Activated CD8-positive, alpha-beta memory T cell treated with anti-CD3 and anti-CD28 coated beads for 1 hour (primary cell): ENCODE measurements at places on chromosomes 2 and 18.

DNA sequence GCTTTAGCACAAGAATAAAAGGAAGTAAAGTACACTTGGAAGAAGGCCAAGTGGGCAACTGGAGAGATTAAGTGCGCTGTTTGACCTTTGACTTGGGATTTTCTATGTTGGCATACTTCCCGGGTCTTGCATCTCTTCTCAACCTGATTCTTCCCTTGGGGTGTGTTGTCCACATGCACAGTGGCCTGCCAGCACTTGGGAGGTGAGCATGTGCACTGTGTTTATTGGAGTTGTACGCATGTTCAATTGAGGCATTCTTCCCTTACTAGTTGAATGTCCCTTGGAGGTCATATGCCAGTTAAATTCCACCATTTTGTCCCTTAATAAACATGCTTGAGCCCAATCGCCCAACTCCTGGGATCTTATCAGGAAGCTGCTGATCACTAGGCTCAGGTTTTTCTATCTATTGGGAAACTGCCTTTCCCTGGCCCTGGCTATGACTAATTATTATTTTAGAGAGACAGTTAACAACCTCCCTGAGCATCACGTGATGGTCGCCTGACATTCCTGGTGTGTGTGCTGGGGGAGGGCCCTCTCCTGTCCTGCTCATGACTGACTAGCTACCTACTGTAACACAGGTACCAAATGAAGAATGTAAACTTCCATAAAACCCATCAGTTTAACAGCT lies 62.5 kb upstream of the RAPGEF4 start:
- no peak for DNase-seq

- no peak for DNase-seq
Measured at GRCh38 chr2:55118643-55119083, 68.4 kb upstream of the RTN4 start.

DNA sequence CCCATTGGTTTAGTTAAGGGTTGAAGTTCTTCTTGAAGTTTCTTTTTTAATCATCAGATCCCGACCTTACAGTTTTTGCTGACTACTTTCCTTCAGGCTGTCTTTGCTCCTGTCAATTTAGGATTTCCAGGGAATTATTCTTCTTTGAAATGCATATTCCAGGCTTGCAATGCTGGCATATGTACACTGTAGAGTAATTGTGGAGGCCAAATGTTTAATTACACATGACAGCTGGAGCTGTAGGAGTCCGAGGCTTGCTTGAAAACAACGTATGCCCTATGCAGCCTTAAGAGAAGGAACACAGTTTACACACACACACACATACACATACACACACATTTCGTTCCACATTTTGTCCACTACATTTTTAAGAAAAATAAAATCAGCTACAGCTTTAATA lies 602.3 kb downstream of the TMEM182 start:
- no peak for DNase-seq

- no peak for DNase-seq
Measured at GRCh38 chr2:128597121-128597762, 278.6 kb upstream of the HS6ST1 start.
